ENCODE measurements at places on chromosomes 6 and 20.

DNA sequence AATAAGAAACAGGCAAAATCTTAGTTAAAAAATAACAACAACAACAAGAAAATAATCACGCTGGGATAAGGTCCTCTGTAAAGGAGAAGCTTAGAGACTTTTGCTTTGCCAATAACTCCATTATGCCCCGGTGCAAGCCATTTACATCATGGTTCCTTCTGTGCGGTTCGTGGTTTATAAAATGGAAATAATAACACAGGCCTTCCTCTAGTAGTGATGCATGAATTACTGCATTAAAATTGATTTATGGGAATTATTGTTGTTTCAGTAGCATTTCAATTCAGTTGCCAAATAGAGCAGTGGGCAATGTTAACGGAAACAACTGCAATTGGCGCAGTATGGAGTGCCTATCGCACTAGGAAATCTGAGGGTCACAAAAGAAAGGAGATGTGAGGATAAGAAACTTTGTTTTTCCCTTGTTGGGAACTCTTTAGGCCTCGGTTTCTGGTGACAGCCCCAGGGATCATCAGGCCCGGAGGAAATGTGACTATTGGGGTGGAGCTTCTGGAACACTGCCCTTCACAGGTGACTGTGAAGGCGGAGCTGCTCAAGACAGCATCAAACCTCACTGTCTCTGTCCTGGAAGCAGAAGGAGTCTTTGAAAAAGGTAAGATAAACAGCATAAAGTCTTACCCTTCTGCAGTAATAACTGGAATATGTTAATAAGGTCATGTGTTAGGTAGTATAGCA is 1.1 kb downstream of the CD109 start:
- no peak for DNase-seq

DNA sequence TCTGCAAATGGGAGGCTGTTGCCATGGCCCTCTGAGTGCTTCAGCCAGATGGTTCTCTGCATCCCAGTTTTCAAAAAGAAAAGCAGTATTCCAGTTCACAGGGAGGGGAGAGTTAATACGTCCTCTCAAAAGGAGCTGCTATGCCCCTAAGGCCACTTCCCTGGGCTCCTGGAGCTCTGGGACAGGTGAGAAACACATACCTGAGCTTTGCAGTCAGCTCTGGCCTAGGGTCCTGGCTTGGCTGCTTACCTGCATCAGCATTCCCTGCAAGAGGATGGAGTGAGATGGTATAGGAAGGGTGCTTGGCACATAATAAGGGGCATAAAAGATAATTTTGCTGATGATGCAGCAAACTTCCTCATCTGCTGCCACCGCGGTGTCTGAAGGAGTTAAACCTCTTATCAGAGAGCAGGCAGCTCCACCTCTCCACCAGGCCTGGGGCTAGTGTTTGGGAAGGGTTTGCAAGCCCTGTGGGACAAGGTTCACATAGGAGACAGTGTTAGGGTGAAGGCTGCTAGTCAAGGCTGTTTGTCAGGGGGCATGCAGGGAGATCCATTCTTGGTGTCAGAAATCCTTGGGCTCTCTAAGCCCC is 62.7 kb downstream of the SLC24A3 start:
- DNase-seq = no peak

GRCh38 chr6:30981942-30982772 is 1.4 kb upstream of the MUC21 start:
- DNase-seq = no peak

- no peak for DNase-seq
These were observed 73.0 kb upstream of the TULP1 start for GRCh38 chr6:35585658-35586057.

- DNase-seq = no peak
These were observed 128.6 kb downstream of the RNF144B start for GRCh38 chr6:18515767-18516166.

- DNase-seq = no peak
These were observed 586 bp upstream of the NQO2 start for GRCh38 chr6:2998998-2999617.

DNA sequence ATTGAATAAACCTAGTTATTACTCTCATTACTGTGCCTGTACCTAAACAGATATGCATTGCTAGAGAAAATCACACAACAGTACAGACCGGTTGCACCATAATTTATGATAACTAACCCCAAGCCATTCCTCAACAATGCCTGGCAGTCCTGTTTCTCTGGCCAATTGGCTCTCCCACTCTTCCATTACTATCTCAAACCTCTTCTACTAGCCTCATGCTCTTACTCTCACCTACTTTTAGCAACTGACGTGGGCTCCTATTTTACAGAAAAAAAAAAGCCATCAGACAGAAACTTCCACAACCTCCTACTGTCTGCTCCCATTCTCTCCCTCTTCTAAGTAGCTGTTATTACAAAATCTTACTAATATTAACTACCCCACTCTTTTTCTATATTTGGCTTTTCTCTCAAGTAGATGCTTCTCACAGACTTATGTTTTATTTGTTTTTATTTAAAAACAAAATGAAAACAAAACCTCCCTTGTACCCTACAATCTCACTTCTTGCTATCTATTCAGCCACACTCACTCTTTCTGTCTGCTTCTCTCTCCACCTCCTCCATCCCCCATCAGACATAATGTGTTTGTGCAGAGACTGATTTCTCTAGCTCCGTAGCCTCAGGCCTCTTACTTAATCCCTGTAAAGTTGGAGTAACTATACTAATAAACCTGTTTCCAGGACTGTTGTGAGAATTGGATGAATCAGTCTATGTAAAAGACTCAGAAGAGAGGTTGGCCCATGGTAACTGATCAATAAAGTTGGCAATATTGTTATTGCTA is 9.1 kb downstream of the GOPC start:
- no peak for DNase-seq

GRCh38 chr6:131954775-131955107 is 3.6 kb upstream of the CCN2 start:
- no peak for DNase-seq

DNA sequence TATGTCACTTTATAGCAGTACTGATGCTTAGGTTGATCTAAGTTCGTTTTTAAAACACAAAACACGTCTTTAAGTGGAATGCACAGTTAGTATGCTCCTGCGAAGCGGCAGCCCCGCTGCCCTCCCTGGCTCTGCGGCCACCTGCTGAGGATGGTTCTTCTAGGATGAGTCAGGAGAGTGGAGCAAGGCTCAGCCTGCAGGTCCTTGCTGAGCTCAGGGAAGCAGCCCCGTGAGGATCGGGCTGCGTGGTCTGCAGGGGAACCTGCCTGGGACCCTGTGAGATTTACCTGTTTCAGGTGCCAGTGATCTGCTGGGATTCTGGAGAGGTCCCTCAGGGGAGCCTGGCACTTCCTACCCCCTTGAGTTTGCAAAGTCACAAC is 57.5 kb downstream of the SYNJ2 start:
- DNase-seq = peak; percentile 13

- no peak for DNase-seq
These were observed 25.6 kb downstream of the NFYA start for GRCh38 chr6:41098366-41098765.

DNA sequence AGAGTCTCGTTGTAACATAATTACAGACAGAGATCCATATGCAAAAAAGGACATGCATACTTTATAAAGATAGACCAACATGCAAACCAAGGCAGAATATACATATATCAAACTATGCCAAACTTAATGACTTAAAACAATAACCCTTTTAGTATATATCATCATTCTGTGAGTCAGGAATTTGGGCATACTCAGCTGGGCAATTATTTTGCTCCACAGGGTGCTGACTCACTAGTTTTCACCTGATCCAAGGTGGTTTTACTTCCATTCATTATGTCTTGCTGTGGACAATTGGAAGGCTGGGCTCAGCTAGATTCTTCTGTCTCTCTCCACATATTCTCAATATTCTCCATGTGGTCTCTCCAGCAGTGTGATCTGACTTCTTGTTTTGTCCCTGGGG is 41.2 kb upstream of the RNF146 start:
- no peak for DNase-seq

- DNase-seq = no peak
These were observed 14.6 kb downstream of the MYBL2 start for GRCh38 chr20:43681468-43681942.

DNA sequence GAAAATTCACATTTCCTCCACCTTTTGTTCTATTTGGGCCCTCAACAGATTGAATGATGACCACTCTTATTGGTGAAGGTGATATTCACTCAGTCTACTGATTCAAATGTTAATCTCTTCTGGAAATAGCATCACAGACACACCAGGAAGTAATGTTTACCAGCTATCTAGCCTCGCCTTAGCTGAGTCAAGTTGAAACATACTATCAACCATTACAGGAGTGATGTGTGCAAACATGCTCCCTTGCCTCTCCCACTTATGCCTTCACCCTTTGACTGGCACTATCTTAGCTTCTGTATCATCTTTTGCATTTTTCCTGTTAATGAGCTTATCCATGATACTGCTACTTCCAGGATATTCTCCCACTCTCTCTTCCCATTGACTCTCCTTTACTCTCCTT is 191.9 kb downstream of the CENPW start:
- DNase-seq = no peak

DNA sequence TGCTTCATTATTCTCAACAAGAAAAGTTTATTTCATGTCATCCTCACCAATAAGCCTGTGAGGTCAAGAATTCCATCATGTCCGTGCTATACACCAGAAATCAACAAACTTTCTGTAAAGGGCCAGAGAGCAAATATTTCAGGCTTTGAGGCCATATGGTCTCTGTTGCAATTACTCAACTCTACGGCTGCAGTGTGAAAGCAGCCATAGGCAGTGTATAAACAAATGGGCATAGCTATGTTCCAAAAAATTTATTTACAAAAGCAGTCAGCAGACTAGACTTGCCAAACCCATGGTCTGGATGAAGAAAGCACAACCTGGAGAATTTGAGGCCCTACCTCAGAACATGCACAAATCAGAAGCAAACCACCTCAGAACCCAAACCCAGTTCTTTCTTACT is 118.5 kb downstream of the PCSK2 start:
- DNase-seq = no peak

GRCh38 chr20:33470866-33471265 is 19.0 kb upstream of the CBFA2T2 start:
- DNase-seq = no peak

GRCh38 chr6:157821342-157822033 is 1.6 kb upstream of the SNX9 start:
- DNase-seq = no peak
